IMR-90 (cell line): ENCODE measurements at places on chromosomes 2 and 18.

GRCh38 chr2:127022817-127023216, 84.1 kb downstream of the BIN1 start:
- no peak for DNase-seq

GRCh38 chr18:61281431-61281830, 51.8 kb upstream of the CDH20 start:
- DNase-seq, result no peak

GRCh38 chr2:49004036-49004626, 150.2 kb downstream of the FSHR start:
- no peak for DNase-seq

DNA sequence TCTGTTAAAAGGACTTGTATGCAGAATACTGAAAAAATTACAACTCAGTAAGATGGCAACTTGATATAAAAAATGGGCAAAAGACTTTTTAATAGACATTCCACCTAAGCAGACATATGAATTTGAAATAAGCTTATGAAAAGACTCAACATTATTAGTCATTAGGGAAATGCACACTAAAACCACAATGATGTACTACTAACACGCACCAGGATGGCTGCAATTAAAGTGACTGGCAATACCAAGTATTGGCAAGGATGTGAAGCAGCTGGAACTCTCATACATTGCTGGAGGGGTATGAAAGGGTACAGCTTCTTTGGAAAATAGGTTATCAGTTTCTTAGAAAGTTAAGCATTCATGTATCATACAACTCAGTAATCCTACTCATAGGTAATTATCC, 3.2 kb upstream of the ENOSF1 start:
- peak; percentile 82 for DNase-seq

- DNase-seq, result peak; percentile 13
These were observed 212.4 kb downstream of the RPIA start for GRCh38 chr2:88903749-88904353.

DNA sequence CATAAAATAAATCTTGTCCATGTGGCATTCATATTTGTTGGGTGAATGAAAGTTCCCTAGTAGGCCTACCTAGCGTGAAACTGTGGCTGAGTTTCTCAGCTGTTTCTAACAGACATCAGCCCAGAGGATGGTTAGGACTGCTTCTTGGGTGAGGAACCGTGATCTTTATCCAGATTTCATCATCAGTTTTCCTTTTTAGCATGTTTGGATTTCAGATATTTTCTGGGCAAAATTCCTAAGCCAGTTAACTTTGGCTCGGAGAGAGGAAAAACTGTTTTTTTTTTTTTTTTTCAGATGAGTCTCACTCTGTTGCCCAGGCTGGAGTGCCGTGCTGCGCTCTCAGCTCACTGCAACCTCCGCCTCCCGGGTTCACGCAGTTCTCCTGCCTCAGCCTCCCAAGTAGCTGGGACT, 53.5 kb downstream of the DGKD start:
- peak; percentile 67 for DNase-seq

DNA sequence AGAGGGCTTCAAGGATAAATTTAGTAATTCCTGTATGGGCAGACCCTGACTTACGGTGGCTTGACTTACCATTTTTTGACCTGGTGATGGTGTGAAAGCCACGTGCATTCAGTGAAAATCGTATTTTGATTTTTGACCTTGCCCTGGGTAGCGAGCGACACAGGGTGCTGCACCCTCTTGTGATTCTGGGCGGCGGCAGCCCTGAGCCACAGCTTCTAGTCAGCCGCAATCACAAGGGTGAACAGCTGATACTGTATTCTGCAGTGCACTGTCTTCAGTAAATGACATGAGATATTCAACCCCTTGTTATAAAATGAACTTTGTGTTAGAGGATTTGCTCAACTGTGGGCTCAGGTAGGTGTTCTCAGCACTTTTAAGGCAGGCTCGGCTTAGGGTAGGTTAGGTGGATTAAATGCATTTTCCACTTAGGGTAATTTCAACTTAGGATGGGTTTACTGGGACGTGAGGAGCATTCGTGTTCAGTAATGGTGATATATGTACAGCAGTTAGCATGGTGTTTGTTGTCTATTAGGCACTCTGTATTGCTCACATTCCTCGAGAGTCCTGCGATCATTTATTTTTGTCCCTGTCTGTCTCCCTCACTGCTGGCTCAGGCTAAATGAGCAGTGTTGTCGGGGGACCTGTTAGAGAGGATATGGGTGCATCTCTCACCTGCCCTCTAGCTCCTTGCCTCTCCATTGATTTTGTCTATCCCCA, 109.9 kb downstream of the CEP192 start:
- DNase-seq, result no peak

DNA sequence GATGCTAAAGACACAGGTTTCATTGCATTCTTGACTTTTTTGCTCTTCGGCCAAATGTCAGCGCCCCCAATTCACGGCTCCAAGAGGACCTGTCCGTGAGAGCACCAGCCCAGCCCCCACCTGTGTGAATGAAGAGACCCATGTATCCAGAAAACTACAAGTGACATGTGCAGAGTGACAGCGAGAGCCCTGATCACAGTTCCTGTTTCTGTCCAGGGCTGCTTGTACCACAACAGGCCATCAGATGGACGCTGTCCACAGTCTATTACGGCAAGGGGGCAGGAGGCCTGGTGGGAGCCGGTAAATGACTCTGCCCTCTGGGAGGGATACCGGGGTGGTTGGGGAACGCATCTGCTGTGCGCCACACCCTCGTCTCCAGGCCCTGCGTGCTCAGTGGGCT, 520.9 kb upstream of the ID2 start:
- DNase-seq, result no peak

DNA sequence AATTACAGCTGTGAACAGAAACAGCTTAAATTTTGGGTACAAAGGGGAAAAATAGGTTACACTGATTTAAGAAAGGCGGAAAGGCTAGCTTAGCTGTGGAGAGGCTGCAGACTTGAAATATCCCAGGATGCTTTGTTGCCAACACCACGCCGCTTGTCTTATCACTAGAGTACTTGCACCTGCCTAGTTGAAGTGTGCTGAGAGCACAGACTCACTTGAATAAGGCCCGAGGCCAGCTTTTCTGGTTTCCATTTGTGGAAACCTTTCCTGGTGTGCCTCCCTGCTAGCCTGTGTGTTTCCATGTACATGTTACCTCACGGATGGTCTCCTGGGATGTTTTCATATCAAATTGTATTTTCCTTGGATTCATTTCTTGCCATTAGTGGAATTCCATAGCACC, 3.2 kb downstream of the CABLES1 start:
- DNase-seq, result no peak

- peak; percentile 79 for DNase-seq
These were observed 867 bp upstream of the TTL start for GRCh38 chr2:112481050-112481527.

DNA sequence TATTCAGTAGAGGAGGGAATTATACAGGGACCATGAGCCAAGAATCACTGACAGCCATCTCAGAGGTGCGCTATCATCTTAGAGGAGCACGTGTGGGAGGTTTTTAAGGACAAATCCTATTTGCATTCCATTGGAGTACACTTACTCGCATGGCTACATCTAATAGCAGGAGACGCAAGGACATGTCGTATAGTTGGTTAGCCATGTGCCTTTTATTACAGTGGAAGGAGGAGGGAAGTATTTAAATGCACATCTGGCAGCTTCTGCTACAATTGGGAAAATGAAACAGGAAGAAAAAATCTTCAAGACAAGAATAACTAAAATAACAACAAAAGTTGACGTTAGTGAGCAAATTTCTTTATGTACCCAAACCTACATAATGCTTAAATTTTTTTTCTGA, 86.5 kb upstream of the UGP2 start:
- peak; percentile 17 for DNase-seq

- no peak for DNase-seq
These were observed 89.1 kb downstream of the PLA2R1 start for GRCh38 chr2:159973325-159973724.

DNA sequence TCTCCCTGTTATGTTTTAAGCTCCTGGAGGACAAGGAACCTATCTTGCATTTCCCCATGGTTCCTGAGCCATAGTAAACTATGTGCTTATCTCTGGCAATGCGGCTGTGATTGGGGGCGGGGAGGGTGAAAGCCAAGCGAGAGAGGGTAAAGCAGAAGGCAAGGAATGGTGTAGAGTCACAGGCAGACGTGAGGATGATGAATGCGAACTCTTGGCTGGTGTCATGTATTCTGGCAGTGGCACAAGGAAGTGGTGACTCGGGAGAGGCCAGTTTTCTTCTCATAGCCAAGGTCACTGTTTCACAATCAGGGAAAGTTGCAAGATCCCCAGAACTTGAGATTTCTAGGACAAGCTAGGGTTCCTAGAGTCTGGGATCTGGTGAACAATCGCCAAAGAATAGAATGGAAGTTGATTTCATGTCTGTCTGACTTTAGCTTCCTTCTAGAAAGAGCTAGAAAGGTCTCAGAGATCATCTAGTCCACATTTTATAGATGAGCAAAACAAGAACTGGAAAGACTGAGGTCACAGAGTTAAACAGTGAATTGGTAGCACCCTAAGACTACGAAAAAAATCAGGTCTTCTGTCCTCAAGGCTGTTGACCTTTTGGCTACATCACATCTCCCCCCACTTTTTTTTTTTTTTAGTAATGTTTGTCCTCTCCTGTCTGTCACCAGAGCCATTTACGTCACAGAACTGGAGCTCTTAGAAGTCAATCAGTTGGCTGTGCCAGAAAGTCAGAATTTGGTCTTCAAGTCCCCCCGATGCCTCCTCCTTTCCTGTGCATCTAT, 137.0 kb downstream of the BCL11A start:
- DNase-seq, result peak; percentile 3

DNA sequence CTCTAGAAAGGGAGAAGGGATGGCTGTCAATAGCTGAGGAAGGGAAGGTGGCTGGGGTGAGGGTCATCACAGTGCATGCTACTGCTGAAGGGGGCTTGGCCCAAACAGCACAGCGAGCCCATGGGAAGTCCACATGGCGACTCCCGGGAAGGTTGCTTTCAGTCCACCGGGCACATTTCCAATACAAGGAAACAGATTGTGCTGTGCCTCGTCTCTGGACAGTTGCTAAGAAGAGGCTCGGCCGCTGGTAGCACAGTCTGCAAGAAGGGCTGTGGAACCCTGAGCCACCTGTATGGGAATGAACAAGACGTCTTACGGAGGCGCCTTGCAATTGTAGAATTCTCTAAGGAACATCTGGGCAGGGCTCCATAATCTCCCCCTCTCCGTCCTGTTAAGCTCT, 123.1 kb downstream of the CELF4 start:
- DNase-seq, result no peak

GRCh38 chr2:85288244-85288725, 39.5 kb downstream of the TGOLN2 start:
- peak; percentile 78 for DNase-seq

DNA sequence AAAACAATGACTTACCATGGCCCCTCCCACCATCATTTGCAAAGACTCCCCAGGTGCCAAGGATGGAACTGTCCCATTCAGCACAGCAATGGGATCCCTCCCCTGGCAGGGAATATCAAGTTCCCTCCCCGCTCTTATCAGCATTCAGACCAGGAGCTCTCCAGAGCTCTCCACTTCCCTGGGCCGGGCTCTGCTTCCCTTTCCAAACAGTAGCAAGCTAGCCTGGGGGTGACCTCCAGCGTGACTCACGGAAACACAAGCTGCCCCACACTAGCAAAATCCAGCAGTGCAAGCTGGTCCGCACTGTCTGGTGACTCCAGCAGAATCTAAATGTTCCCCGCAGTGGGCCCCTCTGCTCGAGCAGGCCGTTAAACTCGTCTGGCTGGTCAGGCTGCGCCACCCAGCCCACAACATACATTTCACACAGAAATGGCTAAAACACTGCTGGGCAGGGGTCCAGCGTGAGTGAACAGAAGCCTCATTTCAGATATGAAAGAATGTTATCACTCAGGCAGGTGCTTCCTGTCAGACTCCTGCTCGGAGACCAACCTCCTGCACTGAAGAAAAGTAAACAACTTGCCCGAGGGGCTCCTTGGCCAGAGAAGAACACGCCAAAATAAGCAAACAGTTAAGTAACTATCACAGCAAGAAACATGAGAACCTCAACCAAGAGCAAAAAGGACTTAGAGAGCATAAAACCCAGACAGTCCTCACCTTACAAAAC, 33.9 kb downstream of the STAT1 start:
- DNase-seq, result peak; percentile 96

GRCh38 chr2:152676461-152676860, 40.8 kb downstream of the PRPF40A start:
- no peak for DNase-seq

DNA sequence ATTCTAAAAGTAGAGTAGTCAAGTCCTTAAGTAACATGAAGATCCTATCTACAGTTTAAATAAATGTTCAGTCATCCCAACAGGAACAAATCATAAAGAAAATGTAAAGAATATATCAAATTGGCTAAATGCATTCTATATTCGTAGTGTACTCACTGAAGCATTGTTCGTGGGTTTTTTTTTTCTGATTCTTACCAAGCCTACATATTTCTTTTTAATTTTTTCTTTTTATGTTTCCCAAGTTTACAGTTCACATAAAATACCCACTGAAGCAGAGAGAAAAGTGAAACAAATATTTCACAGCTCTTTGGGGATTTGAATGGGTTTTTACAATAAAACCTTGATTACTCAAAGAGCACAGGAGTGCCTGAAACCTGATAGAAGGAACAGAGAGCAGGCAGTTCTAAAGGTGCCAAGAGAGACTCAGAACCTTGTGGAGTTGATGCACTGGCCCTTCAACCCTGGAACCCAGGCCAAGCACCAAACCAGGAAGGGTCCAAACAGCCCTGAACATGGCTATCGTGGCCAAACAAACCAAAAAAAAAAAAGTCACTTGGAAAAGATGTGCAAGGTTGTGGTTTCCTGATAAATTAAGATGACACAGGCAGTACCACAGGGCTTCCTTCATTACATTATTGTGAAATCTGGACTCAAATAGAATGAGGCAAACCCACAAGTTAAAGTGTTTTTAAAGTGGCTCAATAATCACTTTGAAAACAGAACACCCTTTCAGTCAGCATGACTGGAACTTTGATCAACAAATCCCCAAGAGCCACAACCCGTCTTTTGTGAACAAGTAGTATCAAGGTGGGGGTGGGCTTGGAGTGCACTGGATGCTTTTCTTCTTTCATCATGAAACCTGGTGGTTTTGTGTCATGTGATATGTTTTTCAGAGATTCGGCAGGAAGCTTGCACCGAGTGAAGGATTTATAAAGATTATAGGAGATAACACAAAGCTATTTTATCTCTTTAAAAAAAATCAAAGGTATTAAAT, 245.0 kb upstream of the FN1 start:
- DNase-seq, result peak; percentile 87

GRCh38 chr2:48910961-48911360, 155.4 kb upstream of the LHCGR start:
- no peak for DNase-seq
